ENCODE measurements at places on chromosomes 6 and 20.
A peak's percentile ranks its signal among the peaks of the same experiment; 100 is the strongest.

DNA sequence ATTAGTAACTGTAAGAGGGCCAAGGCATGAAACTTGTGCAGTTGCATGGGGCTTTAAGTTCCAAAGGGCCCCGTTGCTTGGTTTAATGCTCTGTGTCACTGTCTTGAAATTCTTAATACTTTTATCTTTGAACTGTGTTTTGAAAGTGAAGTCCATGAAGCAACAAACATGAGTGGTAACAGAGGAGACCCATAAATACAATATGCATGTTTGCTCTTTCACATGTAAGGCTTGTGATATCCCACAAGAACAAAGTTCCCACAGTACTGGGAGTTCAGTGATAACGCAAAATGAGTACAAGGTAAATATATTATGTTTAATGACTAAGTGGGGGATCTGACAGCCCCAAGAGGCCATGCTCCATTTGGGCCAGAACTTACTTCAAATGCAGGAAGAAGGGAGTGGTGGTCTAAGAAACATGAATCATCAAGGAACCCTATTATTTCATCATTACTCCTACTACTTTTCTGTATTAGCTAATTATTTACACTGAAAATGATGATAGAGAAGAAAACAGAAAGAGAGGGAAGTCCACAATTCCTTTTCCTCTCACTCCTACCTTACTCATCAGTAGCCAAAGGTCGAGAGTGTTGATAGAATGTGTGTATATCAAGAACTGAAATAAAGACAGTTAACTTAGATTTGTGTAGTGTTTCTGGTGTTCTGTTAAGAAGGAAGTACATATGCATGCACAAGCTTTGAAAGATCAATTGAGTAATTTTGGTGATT, 157.3 kb downstream of the PHF3 start:
- no peak for DNase-seq

DNA sequence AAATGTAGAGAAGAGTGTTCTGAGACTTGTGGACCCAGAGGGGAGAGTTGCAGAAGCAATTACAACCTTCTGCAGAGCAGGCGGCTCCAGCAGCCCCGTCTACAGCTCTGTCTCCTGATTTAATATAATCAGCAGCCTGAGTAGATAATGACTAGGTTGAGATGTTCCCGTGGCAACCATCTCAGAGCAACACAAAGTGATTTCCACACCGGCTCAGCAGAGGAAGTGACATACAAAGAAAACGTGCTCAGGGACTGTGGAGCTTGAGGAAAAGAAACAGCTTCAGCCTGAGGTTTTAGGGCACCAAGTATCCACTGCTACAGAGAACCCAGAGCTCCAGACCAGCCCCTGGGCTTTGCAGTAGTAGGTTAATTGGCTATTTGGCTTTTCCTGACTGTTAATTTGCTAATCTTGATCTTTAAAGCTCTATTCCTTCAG, 136.4 kb downstream of the MTFR2 start:
- peak; percentile 73 for DNase-seq

GRCh38 chr6:128053109-128053508, 152.3 kb upstream of the THEMIS start:
- no peak for DNase-seq

DNA sequence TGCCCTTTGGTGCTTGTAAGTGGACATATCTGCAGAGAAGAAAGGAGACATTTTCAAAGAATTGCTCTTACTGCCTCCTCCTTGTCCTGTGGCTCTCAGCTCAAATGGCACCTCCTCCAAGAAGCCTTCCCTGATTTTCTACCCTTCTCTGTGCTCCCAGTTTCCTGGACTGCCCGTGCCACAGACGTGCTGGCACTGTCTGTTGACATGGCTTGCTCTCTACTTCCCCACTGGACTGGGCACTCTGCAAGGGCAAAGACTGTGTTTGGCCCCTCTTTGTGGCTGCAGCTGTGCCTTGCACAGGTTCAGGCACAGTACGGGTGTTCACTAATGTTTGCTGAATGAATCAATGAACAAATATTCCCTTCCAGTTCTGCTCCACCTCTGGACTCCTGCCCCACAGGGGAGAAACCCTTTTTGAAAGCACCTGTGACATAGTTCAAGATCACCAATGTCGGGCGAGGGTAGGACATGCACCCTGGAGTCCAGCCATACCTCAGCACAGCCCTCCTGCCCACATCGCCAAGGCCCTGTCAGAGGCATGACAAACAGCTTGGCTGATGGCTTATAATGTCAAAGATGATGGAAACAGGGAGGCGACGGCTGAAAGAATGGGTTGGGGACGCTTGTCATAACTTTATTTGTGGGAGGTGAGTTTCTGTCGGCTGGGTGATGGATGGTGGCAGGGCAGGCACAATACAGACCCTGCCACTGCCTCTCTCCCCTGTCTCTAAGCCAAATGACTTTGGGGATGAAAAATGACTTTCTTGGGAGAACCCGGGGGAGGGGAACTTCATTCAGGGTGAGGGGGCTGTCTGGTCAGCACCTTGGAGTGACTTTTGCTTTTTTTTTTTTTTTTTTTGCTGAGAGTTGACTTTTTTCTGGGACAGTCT, 15.6 kb upstream of the CTNNBL1 start:
- no peak for DNase-seq

- DNase-seq, result no peak
Measured at GRCh38 chr20:12409501-12409900, 491.8 kb downstream of the BTBD3 start.

GRCh38 chr6:36337814-36338213, 1.1 kb upstream of the BNIP5 start:
- DNase-seq, result no peak

DNA sequence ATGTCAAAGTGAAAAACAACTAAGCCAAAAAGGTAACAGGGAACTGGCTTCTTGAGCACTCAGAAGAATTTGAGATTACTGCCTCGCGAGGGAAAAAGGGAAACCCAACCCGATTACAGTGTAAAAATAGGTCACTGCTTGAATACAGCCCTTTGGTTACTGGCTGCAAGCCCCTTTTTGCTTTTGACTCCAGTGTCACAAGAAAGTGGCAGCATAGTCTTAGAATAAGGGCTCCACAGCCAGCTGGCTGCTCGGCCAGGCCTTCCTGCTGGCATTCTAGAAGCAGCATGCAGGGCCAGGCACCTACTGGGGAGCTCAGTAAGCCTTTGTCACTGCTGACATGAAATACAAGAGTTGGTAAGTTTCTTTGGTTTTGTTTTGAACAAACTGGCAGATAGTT, 83.0 kb downstream of the ZHX3 start:
- DNase-seq, result no peak
